ENCODE measurements at places on chromosomes 3 and 15.

- no peak for DNase-seq
Observed at GRCh38 chr15:76663529-76663928, 241.6 kb downstream of the SCAPER start.

DNA sequence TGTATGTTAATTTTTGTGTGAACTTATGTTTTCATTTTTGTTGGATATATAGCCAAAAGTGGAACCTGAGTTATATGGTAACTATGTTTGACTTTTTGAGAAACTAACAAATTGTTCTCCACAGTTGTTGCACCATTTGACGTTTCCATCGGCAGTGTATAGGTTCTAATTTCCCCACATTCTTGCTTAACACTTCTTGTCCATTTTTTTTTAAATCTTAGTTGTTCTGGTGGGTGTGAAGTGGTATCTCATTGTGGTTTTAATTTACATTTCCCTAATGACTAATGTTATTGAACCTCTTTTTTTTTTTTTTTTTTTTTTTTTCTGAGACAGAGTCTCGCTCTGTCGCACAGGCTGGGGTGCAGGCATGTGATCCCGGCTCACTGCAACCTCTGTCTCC, 8.0 kb downstream of the NISCH start:
- DNase-seq: no peak

DNA sequence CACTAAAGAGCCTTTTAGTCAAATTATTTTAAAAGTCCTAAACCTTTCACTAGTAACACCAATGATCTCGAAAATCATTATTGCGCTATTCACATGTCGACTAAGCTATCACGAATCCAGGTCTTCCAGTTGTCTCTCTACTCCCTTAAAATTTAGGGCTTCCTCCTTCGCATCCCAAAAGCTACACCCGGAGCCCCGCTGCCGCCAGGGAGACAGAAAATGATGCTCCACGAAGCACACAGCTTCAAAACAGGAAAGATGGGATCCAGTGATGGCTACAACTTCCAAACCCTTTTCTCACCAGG, 253 bp downstream of the IFT80 start:
- no peak for DNase-seq

DNA sequence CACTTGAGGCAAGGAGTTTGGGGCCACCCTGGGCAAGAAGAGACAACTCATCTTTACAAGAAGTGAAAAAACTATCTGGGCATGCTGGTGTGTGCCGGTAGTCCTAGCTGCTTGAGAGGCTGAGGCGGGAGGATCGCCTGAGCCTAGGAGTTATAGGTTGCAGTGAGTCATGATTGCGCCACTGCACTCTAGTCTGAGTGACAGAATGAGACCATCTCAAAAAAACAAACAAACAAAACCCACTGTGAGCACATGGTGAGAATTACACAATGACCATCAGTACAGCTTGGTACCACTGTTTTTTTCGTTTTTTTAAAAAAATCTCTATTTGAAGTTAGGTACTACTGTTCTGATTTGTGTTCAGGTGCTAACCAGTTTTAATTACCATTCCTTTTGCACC, 13.6 kb downstream of the VPS39 start:
- DNase-seq: no peak

DNA sequence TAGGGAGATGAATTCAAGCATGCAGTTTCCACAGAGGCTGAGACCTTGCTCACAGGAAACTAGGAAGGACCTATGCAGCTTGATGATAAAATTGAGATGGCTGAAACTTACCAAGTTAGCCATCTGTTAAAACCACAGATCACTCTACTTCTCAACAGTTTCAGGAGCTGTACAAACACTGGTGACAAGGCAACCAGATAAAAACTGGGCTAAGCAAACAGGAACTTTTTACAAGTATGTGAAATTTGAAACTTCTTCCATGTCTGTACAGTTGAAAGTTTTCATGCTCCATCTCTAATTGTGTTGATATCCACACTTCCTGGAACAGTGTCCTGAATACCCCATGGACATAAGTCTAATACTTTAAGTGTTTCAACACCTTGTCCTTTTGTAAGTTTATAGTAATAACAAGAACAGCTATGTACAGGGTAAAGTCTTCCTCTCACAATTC, 78.2 kb downstream of the FAIM start:
- no peak for DNase-seq

DNA sequence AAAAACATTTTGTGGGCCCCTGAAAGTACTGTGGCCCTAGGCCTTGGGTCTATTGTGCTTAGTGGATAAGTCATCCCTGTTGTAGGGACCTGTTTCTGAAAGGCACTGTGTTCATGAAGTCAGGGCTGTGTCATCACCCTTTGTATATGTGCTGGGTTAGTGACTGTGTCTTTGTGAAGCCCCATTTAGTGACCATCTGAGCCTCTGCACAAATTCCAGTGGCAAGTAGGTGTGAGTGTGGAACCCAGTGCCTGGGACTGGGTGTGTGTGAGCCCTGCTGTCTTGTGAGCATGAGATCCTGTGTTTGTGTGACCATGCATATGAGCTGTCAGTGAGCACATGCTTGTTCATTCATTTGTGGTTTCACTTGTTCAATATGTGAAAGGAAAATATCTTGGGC, 1.2 kb upstream of the HYAL1 start:
- no peak for DNase-seq

All from stimulated activated CD4-positive, alpha-beta T cell treated with anti-CD3 and anti-CD28 coated beads, Interleukin-12 subunit alpha, Interleukin-12 subunit beta, amount 100 ng/mL, for 4 hours (primary cell).